T-cell (primary cell): ENCODE measurements at places on chromosomes 7 and 10. TPM values are rescaled to one million over a fixed set of nuclear protein-coding genes. Genes with fewer than 3 reads are reported as not detected.

DNA sequence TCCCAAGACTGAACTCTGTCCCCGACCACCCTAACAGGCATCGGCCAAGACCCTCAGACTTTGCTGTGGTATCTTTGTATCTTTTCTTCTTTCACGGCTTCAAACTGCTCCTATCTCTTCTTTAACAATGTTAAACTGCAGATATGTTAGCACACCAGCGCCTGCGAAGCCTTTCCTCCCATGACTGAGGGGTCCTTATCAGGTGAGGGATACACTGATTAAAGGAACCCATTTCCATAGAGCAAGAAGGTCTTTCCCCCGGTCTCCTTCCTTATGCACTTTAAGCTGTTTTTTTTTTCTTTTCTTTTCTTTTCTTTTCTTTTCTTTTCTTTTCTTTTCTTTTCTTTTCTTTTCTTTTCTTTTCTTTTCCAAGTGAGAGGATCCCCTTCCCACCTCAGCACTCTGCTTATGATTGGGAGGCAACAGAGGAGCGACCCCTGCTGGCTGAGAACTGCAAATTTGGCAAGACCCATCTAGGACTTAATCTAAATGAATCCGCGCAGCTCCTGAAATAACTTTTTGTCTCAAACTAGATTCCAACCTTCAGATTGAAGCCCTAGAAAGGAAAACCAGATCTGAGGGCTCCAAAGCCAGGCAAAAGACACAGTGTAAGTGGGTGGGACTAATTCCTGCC is 109.9 kb downstream of the ITGB8 start:
- no peak for DNase-seq
- no peaks in the 10 kb centered on the region for H3K27me3 ChIP-seq
- H3K36me3 ChIP-seq: no peaks in the 10 kb centered on the region
- no peaks in the 10 kb centered on the region for H3K4me1 ChIP-seq
- H3K4me3 ChIP-seq: no peak overlapping the region
- H3K27ac ChIP-seq: no peak overlapping the region

- H3K4me1 ChIP-seq: no peaks in the 10 kb centered on the region
- H3K36me3 ChIP-seq: no peaks in the 10 kb centered on the region
- no peak overlapping the region for H3K4me3 ChIP-seq
- H3K27ac ChIP-seq: no peak overlapping the region
- H3K27me3 ChIP-seq: no peaks in the 10 kb centered on the region
These were observed 61.2 kb upstream of the FAM20C start for GRCh38 chr7:130875-131780.

GRCh38 chr10:12534824-12535223 is 185.5 kb downstream of the CAMK1D start:
- no peak overlapping the region for H3K27ac ChIP-seq
- no peaks in the 10 kb centered on the region for H3K4me1 ChIP-seq
- DNase-seq: no peak
- H3K27me3 ChIP-seq: no peaks in the 10 kb centered on the region
- H3K4me3 ChIP-seq: no peak overlapping the region

HMX3 gene
- not detected for total RNA-seq

DNA sequence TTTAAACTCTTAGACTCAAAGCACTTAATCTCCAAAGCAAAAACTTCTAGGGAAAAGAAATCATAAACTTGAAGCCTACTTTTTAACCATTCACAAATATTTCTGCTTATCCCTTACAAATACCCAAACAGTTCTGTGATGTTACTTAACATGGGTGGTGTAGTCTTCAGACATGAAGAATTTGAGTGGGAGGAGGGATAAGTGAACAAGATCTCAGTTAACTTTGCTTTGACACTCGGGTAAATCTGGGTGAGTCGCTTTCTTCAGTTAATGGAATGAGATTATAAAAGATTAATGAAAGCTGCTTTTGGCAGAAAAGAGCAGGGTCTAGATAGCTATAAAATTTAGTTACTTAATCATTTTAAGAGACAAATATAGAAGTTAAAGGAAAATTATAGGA is 47.5 kb downstream of the RNF133 start:
- DNase-seq: no peak
- no peaks in the 10 kb centered on the region for H3K4me1 ChIP-seq
- no peaks in the 10 kb centered on the region for H3K27me3 ChIP-seq
- H3K36me3 ChIP-seq: no peaks in the 10 kb centered on the region
- H3K27ac ChIP-seq: no peak overlapping the region

DNA sequence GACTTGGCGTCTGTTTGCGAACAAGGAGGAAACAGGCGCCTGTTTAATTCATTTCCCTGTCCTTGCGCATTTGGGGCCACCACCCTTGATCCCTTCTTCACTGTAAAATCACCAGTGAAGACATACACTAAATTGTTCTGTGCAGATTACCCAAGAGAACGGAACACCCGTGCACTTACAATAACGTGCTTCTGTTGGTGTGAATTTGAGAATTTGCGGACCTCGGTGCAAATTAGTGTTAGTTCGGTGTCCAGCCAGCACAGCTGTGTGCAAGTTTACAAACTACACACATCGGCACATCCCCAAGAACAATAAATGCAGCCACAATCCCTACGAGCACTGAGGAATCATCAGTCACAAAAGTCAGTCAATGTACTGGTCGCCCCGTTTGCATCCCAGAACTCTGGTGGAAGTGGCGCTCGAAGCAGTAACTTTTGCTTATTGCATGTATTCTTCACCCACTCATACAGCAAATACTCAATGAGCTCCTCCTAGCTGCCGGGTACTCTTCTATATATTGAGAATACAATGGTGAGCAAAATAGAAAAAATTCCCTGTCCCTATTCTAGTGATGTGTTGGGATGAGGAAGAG is 786 bp upstream of the CNOT4 start:
- H3K36me3 ChIP-seq: no peaks in the 10 kb centered on the region
- no peak overlapping the region for H3K27ac ChIP-seq
- H3K27me3 ChIP-seq: no peaks in the 10 kb centered on the region
- H3K4me3 ChIP-seq: peak overlapping the region; percentile 80

GRCh38 chr7:6269527-6269926 is 2.9 kb downstream of the CYTH3 start:
- no peak for DNase-seq
- no peak overlapping the region for H3K4me3 ChIP-seq
- no peaks in the 10 kb centered on the region for H3K27me3 ChIP-seq
- no peak overlapping the region for H3K27ac ChIP-seq
- peaks cover 22% of the 10 kb centered on the region for H3K4me1 ChIP-seq
